ENCODE measurements at places on chromosomes 5 and 9.
A peak's percentile ranks its signal among the peaks of the same experiment; 100 is the strongest.

- DNase-seq, result no peak
Measured at GRCh38 chr5:127563136-127563535, 45.7 kb downstream of the PRRC1 start.

GRCh38 chr5:14879937-14880589 is 8.5 kb upstream of the ANKH start:
- DNase-seq, result no peak

DNA sequence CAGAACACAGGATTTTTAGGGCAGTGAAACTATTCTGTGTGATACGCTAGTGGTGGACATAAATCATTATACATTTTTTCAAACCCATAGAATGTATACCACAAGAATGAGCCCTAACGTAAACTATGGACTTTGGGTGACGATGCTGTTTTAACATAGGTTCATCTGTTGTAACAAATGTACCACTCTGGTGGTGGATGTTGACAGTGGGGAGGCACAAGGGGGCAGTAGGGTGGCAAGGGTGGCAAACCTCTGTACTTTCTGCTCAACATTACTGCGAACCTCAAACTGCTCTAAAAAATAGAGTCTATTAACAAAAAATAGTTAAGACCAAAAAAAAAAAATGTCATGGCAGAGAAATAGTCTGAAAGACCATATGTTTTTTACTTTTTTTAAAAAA is 9.1 kb upstream of the MVB12B start:
- DNase-seq, result no peak

DNA sequence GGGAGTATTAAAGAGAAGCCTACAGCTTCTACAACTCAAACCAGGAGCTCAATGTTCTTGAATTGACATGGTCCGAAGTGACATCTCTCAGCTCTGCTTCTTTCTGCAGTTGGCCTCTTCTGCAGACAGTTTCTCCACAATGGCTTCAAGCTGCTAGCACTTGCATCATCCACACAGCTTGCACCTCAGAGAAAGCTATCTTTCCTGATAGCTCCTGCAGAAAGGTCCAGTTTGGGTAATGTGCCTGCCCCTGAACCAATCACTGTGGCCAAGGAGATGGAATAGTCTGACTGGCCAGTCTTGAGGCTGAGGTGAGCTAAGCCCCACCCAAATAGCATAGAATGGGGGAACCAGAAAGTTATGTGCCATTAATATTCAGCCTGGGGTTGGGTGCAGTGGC is 95.8 kb upstream of the ABCA1 start:
- DNase-seq, result no peak

DNA sequence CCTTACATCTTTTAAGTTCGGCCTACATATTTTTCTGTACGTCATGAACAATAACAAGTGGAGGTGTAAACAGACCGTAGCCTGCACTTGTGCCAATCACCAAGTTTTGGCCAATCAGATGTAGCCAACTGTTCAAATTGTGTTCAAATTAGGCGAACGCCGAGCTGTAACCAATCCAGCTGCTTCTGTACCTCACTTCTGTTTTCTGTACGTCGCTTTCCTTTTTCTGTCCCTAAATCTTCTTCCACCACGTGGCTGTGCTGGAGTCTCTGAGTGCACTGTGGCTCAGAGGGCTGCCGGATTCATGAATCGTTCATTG is 26.4 kb downstream of the TRIM14 start:
- DNase-seq, result no peak

DNA sequence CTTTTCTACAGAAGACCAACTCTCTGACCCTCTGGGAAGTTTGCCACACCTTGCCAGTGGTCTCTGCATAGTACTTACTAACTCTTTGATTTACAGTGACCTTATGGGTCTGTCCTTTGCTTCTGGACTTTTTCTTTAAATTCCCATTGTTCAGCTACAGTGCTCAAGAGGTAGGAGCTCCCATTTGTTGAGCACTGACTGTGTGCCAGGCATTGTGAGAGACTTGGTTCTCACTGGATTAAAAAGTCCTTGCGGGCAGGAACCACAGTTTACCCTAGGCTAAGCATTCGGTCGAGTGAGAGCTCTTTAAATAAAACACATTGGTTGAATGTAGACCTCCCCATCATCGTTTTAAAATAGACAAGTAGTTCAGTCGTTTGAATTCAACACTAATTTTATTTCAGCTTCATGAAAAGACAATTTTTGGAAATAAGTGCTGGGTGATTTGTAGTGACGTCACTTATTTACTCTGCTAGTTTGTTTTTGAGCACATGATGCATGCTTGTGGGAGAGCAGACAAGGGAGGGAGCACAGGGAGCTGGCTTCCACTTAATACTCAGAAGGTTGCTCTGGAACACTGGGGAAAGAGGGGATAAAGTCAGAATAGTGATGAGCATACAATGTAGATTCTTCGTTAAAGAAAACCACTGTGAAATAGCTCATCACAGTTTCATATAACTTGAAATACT is 27.1 kb downstream of the RASGRF2 start:
- no peak for DNase-seq

DNA sequence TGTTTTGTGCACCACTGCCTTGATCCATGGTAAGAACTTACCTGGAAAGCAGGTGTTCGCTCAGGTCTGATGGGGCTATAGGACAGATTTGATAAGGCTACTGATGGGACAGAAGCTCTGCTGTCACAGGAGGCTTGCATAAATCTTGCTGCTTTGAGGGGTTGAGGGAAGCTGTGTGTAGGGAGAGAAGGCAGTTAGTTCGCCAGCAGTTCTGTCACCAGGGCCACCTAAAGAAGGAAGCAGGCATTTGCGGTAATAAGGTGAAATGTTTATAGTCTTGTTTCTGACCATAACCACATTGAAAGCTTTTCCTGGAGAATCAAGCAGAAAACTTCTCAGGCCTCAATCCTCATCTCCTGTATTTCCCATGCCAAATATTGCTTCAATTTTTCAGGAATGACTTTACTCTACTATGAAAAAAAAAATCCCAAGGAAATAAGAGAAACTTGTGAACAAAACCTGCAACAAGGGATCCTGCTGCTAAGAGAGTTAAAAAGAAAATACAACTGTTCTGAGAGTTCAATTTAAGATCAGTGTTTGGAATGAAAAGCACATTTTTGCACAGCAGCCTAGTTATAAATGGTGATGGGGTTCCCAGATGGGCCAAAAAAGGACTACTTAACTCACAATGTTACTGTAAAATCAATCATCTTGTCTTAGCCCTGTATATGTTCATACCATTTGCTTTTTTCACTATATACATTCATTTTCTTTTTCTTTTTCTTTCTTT is 122.0 kb upstream of the RANBP3L start:
- DNase-seq, result no peak

DNA sequence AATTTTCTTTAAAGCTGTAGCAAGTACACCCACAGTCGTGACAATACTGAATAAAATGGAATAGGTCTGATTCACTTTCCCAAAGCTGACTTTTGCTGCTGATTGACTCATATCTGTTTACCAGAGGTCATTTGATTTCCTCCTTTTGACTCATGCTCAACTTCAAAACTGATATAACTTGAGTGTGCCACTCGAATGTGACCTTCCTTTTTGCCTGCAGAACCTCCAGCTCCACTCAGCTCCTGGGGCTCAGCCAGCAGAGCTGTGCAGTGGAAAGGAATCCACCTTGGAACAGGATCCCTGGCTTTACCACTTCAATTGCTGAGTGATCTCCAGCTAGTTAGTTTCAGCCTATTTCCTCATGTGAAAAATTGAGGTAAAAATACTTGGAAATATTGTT is 84.1 kb downstream of the FEM1C start:
- no peak for DNase-seq

DNA sequence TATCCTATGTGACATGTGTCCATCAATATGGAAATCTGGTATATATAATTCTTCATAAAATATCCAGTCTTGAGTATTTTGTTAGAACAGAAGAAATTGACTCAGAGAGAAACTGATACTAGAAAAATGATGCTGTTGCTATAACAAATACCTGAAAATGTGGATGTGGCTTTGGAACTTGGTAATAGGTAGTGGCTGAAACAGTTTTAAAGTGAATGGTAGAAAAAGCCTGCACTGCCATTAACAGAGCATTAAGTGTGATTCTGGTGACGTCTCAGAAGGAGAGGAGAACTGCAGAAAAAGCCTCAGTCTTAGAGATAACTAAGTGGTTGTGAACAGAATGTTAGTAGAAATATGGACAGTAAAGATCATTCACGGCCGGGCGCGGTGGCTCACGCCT is 634.9 kb upstream of the ZNF608 start:
- no peak for DNase-seq

- no peak for DNase-seq
Measured at GRCh38 chr5:117943541-117943940, 1044.8 kb downstream of the DTWD2 start.

GRCh38 chr5:128782446-128782845 is 182.8 kb upstream of the SLC27A6 start:
- DNase-seq, result peak; percentile 69

GRCh38 chr5:38543886-38544285 is 12.6 kb downstream of the LIFR start:
- no peak for DNase-seq

All from dorsolateral prefrontal cortex (tissue), 122 donors.